Esophagus mucosa (tissue), 1 donor: ENCODE measurements at places on chromosomes 7 and 10. TPM values are rescaled to one million over a fixed set of nuclear protein-coding genes. Genes with fewer than 3 reads are reported as not detected.
A peak's percentile ranks its signal among the peaks of the same experiment; 100 is the strongest.

DNA sequence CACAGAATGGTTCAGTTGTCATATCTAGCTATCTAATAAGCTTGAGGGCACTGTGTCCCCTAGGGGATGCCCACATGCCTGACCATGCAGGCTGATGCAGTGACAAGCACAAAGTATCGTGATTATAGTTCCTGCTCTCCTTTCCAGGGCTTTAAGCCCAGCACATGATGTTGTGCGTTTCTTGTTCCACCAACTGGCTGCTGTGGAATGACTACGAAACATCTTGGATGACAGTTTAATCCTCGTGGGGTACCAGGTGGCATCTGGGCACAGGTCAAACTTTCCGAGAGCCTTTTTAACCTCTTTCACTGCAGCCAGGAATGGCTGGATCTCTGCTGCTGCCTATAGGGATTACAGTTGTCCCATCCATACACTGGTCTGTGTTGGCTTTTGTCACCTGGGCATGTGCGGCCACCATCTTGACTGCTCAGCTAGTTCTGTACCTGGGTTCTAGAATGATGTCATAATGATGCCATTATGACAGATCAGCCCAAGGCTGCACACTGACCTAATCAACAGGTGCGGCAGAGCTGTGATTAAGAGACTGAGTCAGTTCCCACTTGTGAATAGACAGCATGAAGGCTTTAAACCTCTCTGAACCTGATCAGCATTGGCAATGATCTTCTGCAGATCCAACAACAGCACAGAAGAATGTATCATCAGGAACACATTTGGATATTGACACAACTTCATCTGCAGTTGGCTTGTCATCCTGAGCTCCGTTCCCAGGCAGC, 144.1 kb downstream of the DLG5 start:
- peak; percentile 90 for ATAC-seq

DNA sequence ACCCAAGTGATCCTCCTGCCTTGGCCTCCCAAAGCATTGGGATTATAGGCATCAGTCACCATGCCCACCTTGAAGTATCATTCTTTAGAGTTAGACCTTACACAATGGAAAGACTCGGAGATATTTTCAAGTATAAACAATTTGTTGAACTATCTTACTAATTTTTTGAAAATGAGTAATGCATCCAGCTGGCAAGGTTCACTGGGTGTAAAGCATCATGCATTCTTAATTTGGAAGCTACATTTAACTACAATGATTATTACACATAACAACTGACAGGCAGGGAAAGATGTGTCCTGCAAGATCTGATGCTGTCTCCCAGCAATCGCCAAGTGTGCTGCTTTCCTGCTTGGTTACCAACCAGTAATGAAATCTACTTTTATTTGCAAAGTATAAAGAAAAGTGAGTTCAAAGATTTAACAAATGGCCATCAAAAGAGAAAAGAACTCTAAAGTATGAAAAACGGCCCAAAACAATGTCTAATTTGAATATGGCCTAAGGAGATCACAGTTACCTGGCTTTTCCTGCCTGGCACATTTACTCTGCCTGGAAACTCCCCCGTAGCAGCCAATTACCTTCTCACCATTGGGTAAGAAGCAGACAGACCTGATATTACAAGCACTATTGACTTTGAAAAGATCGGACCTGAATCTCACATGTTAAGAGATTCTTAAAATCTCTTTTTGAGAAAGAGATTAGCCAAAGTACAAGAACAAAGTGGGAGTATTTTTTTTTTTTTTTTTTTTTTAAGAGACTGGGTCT, 59.3 kb upstream of the NMT2 start:
- no peak for ATAC-seq

The PVRIG gene
- 0.36 TPM for total RNA-seq

DNA sequence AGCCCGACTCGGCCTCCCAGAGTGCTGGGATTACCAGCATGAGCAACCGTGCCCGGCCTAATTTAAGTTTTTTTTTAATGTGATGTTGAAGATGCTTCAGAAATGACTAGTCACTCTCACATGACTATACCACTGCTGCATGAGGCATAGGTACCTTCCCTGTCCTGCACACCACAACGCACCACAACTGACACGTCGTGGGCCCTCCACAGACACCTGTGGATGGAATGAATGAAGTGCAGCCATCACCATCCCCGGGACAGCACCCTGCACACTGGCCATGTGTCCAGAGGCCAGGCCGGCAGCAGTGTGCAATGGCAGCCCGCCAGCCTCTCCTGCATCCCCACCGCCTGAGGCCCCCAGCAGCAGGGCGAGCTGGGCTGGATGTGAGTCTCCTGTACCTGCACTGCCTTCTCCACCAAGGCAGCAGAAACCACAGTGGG, 55.1 kb downstream of the VOPP1 start:
- ATAC-seq: no peak

The MMD2 gene
- total RNA-seq: not detected

GRCh38 chr10:132324186-132324585, 7.8 kb upstream of the LRRC27 start:
- no peak for ATAC-seq

DNA sequence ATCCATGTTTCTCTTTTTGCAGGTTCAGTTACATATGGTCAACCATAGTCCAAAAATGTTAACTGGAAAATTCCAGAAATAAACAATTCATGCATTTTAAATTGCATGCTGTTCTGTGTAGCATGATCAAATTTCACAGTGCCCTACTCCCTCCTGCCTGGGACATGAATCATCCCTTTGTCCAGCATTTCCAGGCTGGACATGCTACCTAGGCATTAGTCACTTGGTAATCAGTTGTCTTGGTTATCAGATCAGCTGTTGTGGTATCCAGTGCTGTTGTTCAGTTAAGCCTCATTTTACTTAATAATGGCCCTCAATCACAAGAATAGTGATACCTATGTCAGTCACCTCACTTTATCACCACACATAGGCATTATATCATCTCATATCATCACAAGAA, 7.3 kb upstream of the PNLIP start:
- no peak for ATAC-seq

DNA sequence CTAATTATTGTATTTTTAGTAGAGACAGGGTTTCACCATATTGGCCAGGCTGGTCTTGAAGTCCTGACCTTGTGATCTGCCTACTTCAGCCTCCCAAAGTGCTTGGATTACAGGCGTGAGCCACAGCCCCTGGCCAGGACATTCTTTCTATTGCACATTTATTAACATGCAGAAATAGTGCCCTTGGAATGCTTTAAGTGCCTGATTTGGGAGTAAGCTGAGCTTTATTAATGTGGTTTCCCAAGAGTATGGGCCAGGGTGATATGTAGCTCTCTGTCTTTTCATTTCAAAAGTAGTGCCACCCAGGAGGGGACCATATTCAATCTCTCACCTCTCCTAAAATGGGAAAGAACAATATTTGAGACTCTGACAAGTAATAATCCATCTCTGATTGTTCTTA, 970.7 kb downstream of the KCNMA1 start:
- no peak for ATAC-seq

The CPA1 gene
- total RNA-seq: not detected
